Hematopoietic multipotent progenitor cell treated with erythropoietin and hydrocortisone succinate and interleukin-3 and kit ligand, for 8 days (in vitro differentiated cells): ENCODE measurements at places on chromosomes 11 and 22.
A peak's percentile ranks its signal among the peaks of the same experiment; 100 is the strongest.

- no peak for DNase-seq
These were observed 5.6 kb upstream of the GDPD5 start for GRCh38 chr11:75531325-75531724.

DNA sequence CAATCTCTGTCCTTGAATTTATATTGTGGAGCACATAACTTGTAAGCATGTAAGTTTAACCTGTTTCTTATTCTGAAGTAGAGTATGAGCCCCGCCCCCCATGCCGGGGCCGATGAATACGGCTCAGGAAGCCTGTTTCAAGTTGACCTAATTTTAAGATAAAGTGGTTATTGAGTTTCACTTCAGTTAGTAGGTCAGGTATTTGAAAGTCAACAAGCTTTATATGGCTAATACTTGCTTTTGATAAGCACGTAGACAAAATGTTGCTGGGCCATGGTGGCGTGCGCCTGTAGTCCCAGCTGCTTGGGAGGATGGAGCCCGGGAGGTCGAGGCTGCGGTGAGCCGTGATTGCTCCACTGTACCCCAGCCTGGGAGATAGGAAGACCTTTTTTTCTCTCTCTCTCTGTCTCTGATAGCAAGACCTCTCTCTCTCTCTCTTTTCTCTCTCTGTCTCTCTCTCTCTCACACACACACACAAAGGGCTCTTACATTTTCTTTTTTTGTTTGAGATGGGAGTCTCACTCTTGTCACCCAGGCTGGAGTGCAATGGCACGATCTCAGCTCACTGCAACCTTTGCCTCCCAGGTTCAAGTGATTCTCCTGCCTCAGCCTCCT, 14.4 kb downstream of the YWHAH start:
- DNase-seq: no peak

DNA sequence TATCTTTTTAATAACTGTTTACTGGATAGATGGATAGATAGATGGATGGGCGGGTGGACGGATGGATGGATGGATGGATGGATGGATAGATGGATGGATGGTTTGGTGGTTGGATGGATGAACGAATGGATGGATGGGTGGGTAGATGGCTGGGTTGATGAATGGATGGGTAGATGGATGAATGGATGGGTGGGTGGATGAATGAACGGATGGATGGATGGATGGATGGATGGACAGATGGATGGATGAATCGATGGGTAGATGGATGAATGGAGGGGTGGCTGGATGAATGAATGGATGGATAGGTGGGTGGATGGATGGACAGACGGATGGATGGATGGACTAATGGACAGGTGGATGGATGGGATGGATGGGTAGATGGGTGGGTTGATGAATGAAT, 13.8 kb upstream of the SLC22A12 start:
- no peak for DNase-seq

DNA sequence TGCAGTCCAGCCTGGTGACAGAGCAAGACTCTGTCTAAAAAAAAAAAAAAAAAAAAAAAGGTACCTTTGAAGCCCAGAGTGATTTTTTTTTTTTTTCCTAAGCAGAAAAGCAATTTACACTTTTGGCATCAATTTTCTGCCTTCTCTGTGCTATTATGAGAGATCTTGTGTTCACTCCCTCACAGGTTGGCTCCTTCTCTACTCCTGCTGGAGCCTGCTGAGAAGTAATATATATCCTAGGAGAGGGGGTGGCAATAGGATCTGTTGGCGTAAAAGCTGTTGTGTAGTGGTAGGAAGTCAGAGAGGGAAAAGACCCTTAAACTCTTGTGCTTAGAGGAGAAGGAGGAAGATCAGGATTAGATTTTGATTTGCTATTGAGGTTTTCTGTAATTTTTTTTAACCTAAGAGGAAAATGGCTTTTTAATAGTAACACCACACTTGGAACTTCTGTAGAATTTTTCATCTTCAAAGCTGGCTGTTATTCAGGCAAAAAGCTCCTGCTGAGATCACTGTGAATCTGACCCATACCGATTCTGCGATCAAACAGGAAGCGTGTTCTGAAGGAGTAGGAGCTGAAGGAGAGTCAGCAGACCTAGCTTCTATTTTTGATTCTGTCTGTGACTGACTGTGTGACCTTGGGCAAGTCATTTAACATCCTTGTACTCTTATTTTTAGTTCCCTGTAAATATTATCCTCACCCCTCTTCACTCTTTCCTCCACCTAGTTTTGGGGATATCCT, 77.7 kb downstream of the TRIM44 start:
- DNase-seq: no peak

DNA sequence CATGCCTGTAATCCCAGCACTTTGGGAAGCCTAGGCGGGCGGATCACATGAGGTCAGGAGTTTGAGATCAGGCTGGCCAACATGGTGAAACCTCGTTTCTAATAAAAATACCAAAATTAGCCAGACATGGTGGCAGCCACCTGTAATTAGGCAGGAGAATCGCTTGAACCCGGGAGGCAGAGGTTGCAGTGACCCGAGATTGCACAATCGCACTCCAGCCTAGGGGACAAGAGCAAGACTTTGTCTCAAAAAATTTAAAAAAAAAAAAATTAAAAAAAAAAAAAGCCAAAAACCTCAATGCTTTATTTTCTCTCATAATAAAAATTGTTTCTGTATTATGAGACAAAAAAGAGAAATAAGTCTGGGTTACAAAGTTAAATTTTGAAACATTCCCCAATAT, 54.2 kb downstream of the RDX start:
- DNase-seq: no peak

DNA sequence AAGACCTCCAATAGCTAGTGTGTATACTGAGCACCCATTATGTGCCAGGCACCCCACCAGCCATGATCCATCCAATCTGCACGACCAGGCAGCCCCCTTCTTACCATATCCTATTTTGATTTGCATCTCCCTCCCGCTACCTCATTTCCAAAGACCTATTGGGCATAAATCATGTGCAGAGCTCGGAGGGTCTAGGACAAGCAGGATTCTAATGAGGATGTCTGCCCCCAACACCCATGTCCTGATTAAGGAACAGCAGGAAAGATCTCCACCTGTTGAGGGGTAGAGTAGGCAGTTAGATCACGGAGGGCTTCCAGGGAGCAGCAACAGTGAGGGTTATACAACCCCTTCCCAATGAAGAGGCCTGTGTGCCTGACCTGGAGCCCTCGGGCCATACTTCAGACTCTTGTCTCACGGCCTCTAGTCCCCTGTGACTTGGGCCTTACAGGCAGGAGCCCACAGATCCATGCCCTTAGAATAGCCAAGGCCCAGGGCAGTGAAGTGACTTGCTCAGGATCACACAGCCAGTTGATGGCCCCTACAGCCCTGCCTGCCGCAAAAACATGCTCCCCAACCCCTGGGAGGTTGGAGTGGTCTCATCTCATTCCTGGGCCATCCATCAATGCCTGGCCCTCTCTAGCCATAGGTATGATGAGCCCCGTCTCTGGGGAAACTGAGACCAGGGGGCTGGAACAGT, 3.5 kb downstream of the RAB3IL1 start:
- DNase-seq: no peak

DNA sequence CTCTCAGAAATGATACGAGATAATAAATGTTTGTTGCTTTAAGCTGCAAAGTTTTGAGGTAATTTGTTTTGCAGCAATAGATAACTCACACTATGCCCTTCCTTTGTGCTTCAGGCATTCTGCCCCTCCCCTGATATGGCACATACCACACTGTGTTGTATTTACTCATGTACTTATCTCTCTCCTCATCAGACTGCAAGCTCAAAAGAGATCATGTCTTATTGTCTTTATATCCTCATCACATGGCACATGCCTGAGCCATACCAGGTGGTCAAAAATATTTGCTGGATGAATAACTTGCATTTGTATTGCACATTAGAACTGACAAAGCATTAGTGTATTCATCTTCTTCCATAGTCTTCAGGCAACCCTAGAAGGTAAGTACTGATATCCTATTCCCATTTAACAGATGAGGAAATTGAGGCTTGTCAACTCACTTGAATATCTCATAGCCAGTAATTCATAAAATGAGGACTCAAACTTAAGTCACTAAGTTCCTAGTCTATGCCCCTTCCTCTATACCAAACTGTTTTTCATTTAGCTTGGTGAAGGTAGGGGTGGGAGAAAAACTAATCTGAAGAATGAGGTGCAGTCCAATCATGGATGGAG, 83.9 kb upstream of the EED start:
- peak; percentile 70 for DNase-seq
